Astrocyte (in vitro differentiated cells and primary cell): ENCODE measurements at places on chromosomes 1 and 21. TPM values are rescaled to one million over a fixed set of nuclear protein-coding genes. Genes with fewer than 3 reads are reported as not detected.

Gene ASPM
- 2.2 and 3.9 TPM in 2 replicates for total RNA-seq

Gene SERTAD4
- total RNA-seq: 2.9 and 4.6 TPM in 2 replicates

Gene C1QA
- not detected in 2 replicates for total RNA-seq

Gene FCN3
- not detected in 2 replicates for total RNA-seq

Gene ALDH4A1
- 10.4 and 13.8 TPM in 2 replicates for total RNA-seq

Gene CFAP298
- total RNA-seq: 28.2 and 28.7 TPM in 2 replicates

Gene GSTM1
- total RNA-seq: not detected in 2 replicates

Gene SEC16B
- 3.0 and 4.2 TPM in 2 replicates for total RNA-seq

Gene S100A12
- not detected in 2 replicates for total RNA-seq

Gene PTPN14
- 154 and 177 TPM in 2 replicates for total RNA-seq

DNA sequence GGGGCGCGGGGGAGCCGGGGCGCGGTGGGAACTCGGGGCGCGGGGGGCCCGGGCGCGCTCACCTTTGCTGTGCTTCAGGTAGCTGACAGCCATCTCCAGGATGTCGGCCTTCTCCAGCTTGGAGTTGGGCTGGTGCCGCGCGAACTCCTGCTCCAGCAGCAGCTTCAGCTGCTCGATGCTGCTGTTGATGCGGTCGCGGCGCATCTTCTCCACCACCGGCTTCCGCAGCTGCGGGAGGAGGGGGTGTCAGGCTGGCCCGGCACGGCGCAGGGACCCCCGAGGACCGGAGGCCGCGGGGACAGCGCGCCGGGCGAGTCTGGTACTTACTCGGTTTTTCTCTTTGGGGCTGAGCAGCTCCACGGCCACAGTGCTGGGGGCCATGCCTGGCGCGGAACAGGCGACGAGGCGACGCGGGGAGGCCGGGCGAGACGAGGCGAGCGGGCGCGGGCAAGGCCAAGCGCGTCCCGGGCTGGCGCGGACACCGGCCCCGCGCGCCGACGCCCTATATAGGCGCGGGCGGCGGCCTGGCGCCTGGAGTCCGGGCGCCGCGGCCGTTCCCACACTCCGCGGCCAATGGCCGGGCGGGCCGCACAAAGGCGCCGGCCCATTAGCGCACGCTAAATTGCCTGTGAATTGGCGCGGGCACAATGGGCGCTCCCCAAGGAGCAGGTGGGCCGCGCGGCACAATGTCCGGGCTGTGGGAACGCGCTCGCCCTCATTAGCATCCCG, at the start of gene HES5:
HES5 (minus strand) TSS at position 480 of the 729 bp plus-strand sequence; CDS start at position 381, 99 bp downstream.
- DNase-seq: no peak
- peaks cover 6% of the 10 kb centered on the region for H3K27me3 ChIP-seq
- no peak within 1 kb of the TSS for H3K4me3 ChIP-seq
- peaks cover 43% of the 10 kb centered on the region for H3K4me1 ChIP-seq

- no peaks in the 10 kb centered on the region for H3K36me3 ChIP-seq
- H3K4me1 ChIP-seq: no peaks in the 10 kb centered on the region
Observed at GRCh38 chr1:114270282-114270681, 116.6 kb upstream of the SYT6 start.

- no peaks in the 10 kb centered on the region for H3K27me3 ChIP-seq
- no peak overlapping the region for H3K27ac ChIP-seq
- no peak for DNase-seq
Observed at GRCh38 chr1:100773444-100773843, 53.9 kb downstream of the VCAM1 start.

DNA sequence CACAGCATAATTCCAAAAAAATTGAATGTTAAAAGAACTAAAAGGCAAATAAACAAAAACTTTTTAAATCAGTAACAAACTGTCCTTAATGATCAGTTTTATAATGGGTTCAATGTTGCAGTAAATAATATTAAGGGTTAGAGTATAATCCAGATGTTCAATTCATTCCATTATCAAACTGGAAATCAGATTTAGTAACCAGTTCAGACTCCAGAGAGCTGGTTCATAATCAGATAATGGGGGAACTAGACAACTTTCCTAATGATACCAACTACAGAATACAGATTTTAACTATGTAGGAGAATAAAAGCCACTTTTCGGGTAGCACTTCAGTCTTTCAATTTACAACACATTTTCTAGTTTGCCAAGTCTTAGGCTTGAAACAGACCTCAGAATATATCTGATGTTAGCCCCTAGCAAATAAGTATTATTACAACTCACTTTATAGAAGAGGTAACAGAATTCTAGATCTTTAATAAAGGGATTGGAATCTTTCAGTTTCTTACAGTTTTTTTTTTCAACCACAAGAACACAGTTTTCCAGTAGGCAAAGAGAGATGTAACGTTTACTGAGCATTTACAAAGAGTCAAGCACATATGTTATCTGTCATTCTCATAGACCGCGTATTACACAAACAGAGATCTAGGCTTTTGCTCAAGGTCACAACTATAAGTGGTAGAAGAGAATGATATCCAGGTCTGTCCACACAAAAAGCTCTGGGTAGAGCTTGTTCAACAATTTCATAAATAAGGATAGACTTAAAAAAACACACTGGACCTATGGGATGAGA, 1.9 kb upstream of the DCAF6 start:
- H3K4me3 ChIP-seq: peak overlapping the region; percentile 84
- H3K4me1 ChIP-seq: peaks cover 8% of the 10 kb centered on the region
- H3K36me3 ChIP-seq: no peaks in the 10 kb centered on the region
- DNase-seq: no peak
- peak overlapping the region; percentile 84 for H3K27ac ChIP-seq
- H3K27me3 ChIP-seq: no peaks in the 10 kb centered on the region

- no peak for DNase-seq
- no peak overlapping the region for H3K4me3 ChIP-seq
- no peaks in the 10 kb centered on the region for H3K4me1 ChIP-seq
- no peak overlapping the region for H3K27ac ChIP-seq
- H3K27me3 ChIP-seq: no peaks in the 10 kb centered on the region
- H3K36me3 ChIP-seq: no peaks in the 10 kb centered on the region
Observed at GRCh38 chr1:239125893-239126292, 260.5 kb upstream of the CHRM3 start.

DNA sequence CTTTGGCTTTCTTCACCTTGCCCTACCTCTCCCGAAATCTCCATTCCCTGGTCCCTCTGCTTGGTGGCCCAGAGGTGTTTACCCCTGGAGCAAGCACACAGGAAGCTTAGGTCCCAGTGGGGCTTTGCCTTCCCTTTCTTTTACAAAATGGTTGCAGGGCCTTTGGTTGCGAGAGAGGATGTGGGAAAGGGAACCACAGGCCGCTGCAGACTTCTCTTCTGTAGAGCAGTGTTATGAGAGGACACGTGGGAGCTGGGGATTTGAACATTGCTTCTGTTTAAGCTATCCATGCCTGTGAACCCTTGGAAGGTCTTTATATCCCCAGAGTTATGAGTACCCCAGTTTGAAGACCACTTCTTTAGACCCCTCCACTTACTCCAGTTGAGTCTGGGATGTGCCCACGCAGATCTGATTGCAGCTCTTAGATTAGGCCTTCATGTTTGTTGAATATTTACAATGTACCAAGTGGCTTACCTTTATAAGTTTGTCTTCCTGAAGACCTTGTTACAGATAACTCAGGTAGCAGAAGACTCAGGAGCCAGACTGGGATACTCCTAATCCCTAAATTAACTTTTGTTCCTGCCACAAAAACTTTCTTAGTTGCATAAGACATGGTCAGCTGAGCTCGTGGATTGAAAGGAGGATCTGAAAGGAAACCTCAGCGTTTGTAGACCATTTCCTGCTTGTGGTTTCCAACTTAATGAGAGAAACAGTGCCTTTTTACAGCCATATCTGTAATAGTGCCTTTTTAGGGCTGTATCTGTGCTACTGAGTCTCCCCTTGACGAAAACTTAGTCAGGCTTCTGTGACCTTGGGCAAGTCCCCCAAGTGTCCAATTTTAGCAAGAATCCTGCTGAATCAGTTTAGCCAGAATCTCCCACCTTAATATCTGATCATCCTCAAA, 21.9 kb upstream of the IVNS1ABP start:
- no peaks in the 10 kb centered on the region for H3K4me1 ChIP-seq
- peak; percentile 45 for DNase-seq
- no peak overlapping the region for H3K4me3 ChIP-seq
- H3K27ac ChIP-seq: no peak overlapping the region

GRCh38 chr1:152189657-152190442, 30.8 kb upstream of the RPTN start:
- H3K4me1 ChIP-seq: no peaks in the 10 kb centered on the region
- peak; percentile 40 for DNase-seq
- no peaks in the 10 kb centered on the region for H3K36me3 ChIP-seq
- peak overlapping the region; percentile 54 for H3K4me3 ChIP-seq
- H3K27me3 ChIP-seq: peaks cover 4% of the 10 kb centered on the region
- no peak overlapping the region for H3K27ac ChIP-seq

- peak overlapping the region; percentile 4 for H3K4me3 ChIP-seq
- no peaks in the 10 kb centered on the region for H3K27me3 ChIP-seq
- peak; percentile 97 for DNase-seq
- peaks cover 49% of the 10 kb centered on the region for H3K4me1 ChIP-seq
- peak overlapping the region; percentile 69 for H3K27ac ChIP-seq
Observed at GRCh38 chr1:210262167-210262896, 29.7 kb downstream of the SERTAD4 start.

DNA sequence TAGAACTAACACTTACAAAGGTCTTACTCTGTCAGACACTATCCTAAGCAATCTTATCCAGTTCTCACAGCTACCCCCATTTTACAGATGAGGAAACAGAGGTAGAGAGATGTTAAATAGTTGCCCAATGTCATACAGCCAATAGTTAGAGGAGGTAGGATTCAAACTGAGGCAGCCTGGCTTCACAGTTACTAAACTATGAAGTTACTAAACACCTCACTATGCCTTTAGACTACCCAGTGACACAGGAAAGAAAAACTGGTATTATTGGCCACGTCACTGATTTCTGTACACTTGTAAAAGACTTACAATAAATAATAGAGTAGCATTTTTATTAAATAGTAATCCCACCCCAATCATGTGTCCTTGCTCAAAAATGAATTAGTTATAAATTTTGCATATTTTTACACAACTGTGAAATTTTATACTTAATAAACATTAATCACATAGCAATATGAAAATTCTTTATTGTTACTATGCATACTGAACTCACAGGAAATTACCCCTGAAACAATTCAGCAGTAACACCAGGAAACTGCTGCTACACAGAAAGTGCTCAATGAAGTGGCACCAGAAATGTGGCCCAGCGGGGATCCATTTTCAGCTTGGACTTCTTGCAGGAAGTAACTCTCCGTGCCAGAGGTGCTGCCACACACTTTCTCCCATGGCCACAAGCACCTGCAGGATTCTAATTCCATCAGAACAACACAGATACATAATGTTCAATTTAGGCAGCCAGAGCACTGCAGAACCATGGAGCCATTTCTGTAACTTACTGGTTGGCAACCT, 69.4 kb downstream of the VAV3 start:
- no peak for DNase-seq
- H3K4me3 ChIP-seq: no peak overlapping the region
- H3K27ac ChIP-seq: no peak overlapping the region
- H3K36me3 ChIP-seq: no peaks in the 10 kb centered on the region
- H3K27me3 ChIP-seq: no peaks in the 10 kb centered on the region

GRCh38 chr1:184596950-184597645, 157.6 kb downstream of the EDEM3 start:
- no peak overlapping the region for H3K27ac ChIP-seq
- DNase-seq: no peak
- no peaks in the 10 kb centered on the region for H3K36me3 ChIP-seq
- peaks cover 3% of the 10 kb centered on the region for H3K4me1 ChIP-seq
- no peak overlapping the region for H3K4me3 ChIP-seq
- H3K27me3 ChIP-seq: no peaks in the 10 kb centered on the region

- H3K27ac ChIP-seq: no peak overlapping the region
- peaks cover 37% of the 10 kb centered on the region for H3K4me1 ChIP-seq
- no peaks in the 10 kb centered on the region for H3K36me3 ChIP-seq
- H3K27me3 ChIP-seq: no peaks in the 10 kb centered on the region
Observed at GRCh38 chr1:178055093-178055492, 38.8 kb upstream of the RASAL2 start.

DNA sequence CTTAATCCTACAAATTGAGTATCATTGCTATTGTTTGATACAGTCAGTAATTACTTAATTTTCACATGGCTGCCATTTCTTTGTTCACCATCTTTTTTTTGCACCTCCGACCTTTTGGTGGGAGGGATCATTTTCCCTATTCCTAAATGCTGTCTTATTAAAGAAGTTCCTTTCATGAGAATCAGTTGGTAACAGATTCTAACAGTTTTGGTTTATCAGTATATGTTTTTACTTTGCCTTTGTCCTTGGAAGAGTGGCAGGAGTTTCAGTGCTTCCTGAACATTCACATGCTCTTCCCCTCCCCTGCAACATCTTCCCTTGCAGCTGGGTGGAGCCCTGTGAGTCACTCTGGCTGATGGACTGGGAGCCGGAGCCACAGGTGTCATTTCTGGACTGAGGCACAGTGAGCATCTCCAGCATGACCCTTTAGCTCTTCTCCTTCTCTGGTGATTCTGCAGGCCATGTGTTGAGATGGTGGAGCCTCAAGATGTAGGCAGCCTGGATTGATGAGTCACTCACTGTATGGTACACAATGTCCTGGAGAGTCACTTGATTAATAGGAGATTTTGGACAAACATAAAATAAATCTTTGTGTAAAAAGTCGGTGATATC, 217.7 kb downstream of the URB2 start:
- no peak for DNase-seq
- H3K27me3 ChIP-seq: no peaks in the 10 kb centered on the region
- H3K4me3 ChIP-seq: no peak overlapping the region
- H3K27ac ChIP-seq: no peak overlapping the region
- no peaks in the 10 kb centered on the region for H3K36me3 ChIP-seq

DNA sequence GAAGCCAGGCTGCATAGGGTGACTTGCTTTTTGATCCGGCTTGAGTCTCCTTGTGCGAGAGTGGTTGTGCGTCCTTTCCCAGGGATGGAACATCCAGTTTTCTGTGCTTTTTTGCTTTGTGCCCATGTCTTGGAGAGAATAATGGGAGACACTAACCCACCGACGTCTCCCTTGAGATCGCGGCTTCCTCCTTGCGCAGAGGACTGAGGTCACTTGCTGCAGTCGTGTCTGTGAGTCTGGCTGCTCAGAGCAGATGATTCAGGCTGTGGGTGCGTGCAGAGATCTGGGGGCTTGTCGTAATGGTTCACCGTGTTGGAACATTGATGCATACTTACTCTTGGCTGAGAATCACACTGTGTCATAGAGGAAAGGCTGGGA, 164.5 kb upstream of the CACNA1E start:
- H3K4me1 ChIP-seq: no peaks in the 10 kb centered on the region
- peaks cover 46% of the 10 kb centered on the region for H3K27me3 ChIP-seq
- DNase-seq: no peak
- H3K4me3 ChIP-seq: no peak overlapping the region

DNA sequence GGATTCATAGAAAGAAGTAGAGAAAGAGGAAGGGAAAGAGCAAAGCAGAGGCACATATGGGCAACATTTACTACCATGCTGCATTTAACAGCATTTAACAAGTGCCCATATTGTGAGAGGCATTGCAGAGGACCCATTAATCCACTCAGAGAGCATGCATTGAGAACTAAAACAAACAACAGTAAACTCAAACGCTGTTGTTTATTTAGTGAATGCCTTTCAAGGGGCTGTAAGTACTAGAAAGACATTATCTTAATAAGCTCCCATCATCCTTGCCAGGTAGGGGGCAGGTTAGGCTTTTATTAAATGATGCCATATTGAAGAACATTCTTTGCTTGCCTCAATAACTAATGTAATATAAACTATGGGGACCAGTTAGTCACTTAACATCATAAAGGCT, 254.3 kb upstream of the DAB1 start:
- no peaks in the 10 kb centered on the region for H3K36me3 ChIP-seq
- no peak overlapping the region for H3K4me3 ChIP-seq
- H3K4me1 ChIP-seq: no peaks in the 10 kb centered on the region
- no peak overlapping the region for H3K27ac ChIP-seq

- no peaks in the 10 kb centered on the region for H3K36me3 ChIP-seq
- no peaks in the 10 kb centered on the region for H3K27me3 ChIP-seq
- no peak for DNase-seq
- no peak overlapping the region for H3K4me3 ChIP-seq
- H3K4me1 ChIP-seq: no peaks in the 10 kb centered on the region
Observed at GRCh38 chr1:194297094-194297493, 1110.7 kb upstream of the B3GALT2 start.
